Stimulated activated CD4-positive, alpha-beta T cell treated with anti-CD3 and anti-CD28 coated beads, TNF-alpha, amount 100 ng/mL, for 48 hours (primary cell): ENCODE measurements at places on chromosomes 2 and 18.

DNA sequence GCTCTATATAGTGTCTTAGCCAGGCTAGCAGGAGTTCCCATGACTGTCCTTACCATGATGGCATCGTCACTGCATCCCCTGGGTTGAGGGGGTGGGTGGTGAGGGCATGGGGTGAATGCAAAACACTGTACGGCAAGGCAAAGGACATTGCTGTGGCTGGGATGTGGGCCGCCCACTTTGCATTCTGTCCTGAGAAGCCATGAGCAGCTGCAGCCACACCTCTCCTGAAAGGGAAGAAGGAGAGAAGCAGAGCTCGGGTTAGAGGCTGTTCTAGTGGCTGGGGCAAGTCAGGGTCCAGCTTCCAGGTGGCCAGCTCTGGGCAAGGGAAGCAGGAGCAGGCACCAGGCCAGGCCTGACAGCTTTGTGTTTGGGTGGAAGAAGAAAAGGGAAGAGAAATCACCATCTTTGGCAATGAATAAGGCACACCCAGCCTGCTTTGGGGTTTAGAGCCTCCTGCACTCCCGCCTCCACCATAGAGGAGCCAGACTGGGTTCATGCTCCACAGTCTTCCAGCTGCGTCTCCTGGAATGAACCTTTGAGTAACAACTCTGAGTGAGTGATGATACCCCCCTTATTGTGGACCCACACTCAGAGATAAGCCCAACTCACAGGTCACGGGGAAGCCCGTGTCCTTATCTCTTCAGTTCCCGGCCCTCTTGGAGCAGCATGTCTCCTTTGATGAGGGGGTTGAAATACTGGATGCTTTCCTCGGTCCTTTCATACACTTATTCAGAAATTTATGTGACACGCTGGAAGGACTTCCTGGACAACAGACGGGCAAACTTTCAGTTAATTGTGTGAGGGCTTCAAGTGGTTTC lies 63.4 kb downstream of the INPP4A start:
- DNase-seq: no peak

- DNase-seq: no peak
Observed at GRCh38 chr18:49151482-49151881, 200.7 kb upstream of the SMAD7 start.

- DNase-seq: no peak
Observed at GRCh38 chr2:100396483-100396882, 21.0 kb downstream of the CHST10 start.

DNA sequence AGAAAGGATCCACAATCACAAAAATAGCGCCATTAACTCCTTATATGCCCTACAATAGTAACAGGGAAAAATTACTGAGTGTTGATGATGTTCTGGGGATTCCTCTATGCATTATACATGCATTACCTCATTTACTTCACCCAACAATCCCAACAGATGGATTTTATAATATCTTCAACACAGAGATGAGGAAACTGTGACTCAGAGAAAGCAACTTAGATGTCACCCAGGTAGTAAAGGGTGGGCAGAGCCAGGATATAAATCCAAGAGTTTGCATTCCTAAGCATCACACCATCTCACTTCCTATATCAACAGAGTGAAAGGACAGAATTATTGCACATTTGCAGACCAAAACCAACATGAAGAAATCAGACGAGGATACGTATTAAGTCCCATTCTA lies 144.2 kb downstream of the TCF4 start:
- no peak for DNase-seq

DNA sequence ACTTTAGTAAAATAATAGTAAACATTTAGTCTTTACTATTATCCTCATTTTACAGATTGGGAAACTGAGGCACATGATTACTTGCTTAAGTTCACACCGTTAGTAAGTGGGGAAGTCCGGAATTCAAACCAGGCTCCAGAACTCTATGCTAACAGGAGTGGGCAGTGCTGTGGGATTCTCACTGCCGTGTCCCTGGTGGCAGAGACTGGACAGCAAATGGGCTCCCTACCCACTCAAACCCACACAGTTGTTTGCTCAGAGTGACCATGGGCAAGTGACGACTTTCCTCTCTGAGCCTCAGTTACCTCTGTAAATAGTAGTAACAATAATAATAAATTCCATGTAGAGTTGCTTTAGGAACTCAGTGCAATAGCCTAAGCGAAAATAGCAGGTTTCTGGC lies 24.0 kb downstream of the MAIP1 start:
- no peak for DNase-seq

GRCh38 chr18:36448384-36449290 lies 151.1 kb downstream of the FHOD3 start:
- DNase-seq: no peak

DNA sequence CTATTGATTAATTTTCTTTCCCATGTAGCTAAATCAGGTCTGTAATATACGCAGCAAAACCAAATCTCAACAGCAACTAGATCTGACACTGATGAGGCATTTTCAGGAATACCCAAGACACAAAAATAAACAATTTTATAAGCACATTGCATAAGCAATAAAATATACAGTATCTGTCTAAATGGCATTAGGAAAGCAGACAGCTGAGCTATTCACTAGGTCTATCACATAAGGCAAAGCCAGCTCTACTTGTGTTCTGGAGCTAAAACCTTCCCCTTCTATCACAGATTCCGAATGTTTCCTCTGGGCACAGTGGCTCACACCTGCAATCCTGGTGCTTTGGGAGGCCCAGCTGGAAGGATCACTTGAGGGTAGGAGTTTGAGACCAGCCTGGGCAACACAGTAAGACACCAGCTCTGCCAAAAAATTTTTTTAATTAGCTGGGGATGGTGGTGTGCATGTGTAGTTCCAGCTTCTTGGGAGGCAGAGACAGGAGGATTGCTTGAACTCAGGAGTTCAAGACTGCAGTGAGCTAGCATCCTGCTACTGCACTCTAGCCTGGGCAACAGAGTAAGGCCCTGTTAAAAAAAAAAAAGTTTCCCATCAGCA lies 21.1 kb downstream of the PTPN2 start:
- DNase-seq: no peak

GRCh38 chr2:105836840-105837692 lies 92.4 kb downstream of the NCK2 start:
- DNase-seq: peak; percentile 35

DNA sequence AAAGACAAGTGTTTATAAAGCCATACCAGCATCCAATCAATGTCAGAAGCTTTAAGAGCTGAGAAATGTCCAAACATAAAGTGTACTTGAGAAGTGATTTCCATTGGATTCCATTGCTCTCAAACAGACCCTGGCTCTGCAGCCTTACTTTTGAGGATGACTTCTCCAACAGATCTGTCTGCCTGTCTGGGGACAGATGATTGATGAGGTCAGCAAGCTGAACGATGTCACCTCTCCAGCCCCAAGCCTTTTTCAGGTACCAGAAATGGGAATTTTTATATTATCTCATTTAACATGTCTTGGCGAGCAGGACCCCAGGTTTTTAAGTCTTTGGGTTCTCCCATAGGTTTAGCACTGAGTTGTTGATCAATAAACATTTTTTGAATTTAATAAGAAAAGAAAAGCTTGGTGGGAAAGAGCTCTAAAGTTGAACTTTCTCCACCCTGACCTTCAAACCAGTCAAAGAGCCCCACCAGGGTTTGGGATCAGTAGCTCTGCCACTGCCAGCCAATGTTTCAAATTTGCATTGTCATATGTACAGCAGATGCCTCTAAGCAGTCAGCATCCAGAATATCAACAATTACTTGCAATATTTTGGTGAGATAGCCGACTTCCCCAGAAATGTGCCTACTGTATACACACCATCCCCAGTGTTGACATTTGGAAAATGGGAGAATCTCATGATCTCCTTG lies 22.5 kb downstream of the PTPN18 start:
- DNase-seq: no peak

- DNase-seq: no peak
Observed at GRCh38 chr2:25123682-25124081, 44.7 kb downstream of the POMC start.

- no peak for DNase-seq
Observed at GRCh38 chr2:241841181-241842066, 17.3 kb downstream of the PDCD1 start.

DNA sequence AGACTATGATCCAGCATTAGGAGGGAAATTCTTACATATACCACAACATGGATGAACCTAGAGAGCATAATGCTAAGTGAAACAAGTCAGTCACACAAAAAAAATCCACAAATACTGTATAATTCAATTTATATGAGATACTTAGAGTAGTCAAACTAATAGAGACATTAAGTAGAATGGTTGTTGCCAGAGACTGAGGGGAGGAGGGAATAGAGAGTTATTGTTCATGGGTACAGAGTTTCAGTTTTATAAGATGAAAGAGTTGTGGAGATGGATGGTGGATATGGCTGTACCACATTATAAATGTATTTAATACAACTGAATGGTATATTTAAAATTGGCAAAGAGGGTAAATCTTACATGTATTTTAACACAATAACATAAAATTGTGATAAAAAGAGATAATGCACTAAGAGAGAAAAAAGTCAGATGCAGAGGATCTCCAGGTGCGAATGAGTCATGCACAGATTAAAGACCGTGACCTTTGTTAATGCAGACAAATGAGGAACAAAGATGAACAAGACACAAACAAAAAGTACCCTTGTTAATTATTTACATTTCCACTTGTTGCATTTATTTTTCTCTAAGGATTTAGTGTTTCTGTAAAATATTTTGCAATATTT lies 541.7 kb upstream of the MEX3C start:
- DNase-seq: no peak

DNA sequence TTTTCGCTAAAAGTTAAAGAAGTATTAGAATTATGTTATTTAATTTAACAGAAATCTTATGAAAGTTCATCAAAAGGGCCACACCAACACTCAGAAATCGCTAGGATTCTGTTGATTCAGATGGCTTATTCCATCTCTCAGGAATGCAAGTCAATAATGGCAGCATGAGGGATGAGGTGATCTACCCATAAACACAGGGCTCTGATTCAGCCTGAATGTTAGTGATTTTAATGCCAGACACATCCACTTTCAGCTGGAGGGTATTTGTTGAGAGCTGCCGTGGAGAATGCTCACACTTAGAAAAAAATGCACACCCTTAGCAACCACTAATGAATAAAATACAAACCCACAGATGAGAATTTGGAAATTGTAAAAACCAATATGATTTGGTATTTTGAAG lies 173.3 kb upstream of the ERBB4 start:
- DNase-seq: no peak

- DNase-seq: no peak
Observed at GRCh38 chr2:16763493-16763899, 97.9 kb upstream of the CYRIA start.

- DNase-seq: no peak
Observed at GRCh38 chr2:204795156-204795555, 249.9 kb downstream of the PARD3B start.

DNA sequence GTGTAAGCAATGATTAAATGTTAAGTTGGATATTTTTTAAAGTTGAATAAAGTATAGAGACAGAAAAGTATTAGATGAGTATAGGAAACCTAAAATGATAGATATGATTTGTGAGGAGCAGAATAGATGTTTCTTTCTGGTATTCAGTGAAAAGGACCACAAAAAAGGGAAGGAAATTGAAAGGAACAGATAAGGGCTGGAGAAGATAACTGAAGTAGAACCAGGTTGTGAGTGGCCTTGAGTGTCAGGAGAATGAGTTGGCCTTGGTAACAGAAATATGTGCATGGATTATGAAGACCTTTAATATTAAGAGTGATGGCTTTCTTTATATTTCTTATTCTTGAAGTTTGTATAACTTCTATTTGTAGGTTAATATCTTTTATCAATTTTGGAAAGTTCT lies 543.5 kb downstream of the METTL4 start:
- no peak for DNase-seq

DNA sequence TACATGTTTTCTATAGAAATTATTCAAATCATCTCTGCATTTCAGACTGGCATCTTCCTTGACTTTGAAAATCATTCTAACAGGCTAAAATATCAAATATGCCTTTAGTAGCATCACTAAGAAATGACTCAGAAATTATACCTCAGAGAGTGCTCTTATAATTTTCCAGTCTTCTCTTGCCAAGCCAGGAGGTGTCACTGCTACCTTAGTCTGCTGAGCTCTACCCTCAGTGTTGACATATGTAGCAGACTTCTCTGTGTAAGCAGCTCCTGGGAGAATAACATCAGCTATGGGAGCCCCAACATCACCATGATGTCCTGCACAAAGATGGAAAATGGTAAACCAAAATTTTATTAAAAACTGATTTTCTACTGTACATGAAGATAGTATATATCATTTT lies 31.6 kb downstream of the NDUFS1 start:
- DNase-seq: no peak

- DNase-seq: no peak
Observed at GRCh38 chr2:231263118-231263831, 64.8 kb downstream of the ARMC9 start.

GRCh38 chr2:159208438-159208837 lies 78.1 kb downstream of the WDSUB1 start:
- no peak for DNase-seq

- DNase-seq: no peak
Observed at GRCh38 chr2:17181051-17181752, 337.0 kb downstream of the RAD51AP2 start.

- no peak for DNase-seq
Observed at GRCh38 chr2:80748592-80748991, 444.0 kb upstream of the LRRTM1 start.

GRCh38 chr18:6810191-6810590 lies 80.7 kb downstream of the ARHGAP28 start:
- no peak for DNase-seq

DNA sequence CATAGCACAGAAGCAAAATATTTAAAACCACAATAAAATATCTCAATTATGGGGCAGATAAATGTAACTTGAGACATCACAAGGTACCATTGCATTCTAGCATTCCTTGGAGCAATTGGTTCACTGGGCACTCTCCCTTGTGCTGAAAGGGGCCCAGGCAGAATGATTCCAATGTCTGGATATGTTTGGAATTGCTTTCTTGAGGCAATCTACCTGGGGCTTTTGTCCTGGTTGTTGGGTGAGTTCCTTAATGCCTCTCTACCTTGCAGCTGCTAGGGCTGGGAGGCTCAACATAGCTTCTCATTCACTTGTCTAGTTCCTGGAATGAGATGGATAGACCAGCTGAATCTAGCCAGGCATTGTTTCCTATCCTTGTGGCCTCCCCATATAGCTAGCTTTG lies 539.6 kb upstream of the FSHR start:
- DNase-seq: no peak

DNA sequence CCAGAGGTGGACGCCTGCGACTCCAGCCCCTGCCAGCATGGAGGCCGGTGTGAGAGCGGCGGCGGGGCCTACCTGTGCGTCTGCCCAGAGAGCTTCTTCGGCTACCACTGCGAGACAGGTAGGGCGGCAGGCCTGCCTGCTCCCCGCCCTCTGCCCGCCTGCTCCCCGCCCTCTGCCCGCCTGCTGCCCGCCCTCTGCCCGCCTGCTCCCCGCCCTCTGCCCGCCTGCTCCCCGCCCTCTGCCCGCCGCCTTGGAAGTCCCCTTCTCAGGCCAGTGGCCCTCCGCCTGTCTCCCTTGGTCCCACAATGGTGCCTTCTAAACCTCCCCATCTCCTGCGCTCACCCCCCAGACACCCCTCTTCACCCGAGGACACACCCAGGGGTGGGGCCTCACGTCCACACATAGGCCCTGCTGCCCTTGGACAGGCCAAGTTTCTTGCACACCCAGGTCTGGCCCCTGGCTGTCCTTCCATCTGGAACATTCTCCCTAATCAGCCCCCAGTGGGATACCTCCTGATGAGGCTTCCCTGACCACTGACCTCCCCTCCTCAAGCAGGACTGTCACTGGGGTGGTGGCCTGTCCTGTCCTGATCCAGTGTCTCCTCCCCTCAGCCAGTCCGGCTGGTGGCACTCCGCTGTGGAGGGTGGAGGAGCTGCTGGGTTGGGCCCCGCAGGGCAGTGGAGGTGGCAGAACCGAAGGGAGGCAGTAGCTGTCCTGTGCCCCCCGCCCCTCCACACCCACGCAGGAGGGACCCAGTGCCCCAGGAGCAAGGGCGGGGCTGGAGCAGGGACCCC lies 37.9 kb downstream of the MTERF4 start:
- no peak for DNase-seq
